ENCODE measurements at places on chromosomes 6 and 20.
A peak's percentile ranks its signal among the peaks of the same experiment; 100 is the strongest.

DNA sequence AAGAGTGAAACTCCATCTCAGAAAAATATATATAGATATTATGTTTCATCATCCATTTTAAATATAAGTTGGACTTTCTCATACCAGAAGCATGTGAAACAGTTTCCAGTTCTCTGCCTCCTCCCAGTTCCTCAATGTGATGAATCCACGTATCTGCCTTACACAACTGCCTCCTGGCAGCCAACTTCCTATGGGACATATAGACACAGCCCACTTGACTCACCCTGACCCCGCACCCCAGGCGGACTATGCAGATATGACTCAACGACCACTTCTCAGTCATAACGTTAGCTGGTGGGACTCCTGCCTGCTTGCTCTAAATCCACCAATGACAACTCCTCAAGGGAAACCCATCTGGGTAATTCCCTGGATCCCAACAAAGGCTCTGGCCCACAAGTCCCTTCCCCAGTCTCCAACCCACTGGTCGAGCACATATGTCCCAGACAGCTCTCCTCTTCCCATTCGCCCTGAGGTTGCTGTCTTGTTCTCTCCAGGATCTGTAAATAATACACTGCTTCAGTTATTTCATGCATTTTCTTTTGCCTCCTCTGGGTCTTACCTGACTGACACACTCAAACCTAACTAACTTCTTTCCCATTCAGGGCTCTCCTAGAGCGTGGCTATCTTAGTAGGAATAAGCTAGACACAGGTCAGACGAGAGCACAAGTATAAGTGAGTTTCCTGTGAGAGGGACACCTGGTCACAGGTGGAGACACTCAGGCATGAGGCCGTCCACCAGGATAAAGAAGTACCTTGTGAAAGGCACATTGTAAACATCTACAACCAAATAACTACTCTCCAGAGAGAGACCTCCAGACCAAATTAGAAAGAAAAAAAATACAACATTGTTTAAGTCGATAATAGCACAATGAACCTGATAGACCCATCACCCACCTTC, 548.5 kb downstream of the CD83 start:
- DNase-seq: peak; percentile 27

GRCh38 chr20:17714597-17714996, 14.8 kb downstream of the BANF2 start:
- no peak for DNase-seq

DNA sequence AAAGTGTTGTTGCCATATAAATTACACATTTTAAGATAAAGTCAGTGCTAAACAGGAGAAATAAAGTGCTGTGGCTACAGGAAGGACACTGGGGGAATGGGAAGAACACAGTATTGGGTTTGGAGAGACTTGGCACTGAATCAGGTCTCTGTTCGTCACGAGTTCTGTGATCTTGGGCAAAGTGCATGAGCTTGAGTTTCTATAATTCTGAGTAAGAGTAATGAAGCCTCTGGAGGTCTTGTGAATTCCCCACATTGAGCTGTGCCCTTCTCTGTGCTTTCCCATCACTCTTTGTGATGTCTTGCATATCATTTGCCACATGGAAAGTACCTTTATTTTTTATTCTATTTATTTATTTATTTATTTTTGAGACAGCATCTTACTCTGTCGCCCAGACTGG, 16.8 kb upstream of the EEF1A1 start:
- no peak for DNase-seq

- no peak for DNase-seq
Measured at GRCh38 chr6:55576811-55577210, 2.2 kb downstream of the HMGCLL1 start.

DNA sequence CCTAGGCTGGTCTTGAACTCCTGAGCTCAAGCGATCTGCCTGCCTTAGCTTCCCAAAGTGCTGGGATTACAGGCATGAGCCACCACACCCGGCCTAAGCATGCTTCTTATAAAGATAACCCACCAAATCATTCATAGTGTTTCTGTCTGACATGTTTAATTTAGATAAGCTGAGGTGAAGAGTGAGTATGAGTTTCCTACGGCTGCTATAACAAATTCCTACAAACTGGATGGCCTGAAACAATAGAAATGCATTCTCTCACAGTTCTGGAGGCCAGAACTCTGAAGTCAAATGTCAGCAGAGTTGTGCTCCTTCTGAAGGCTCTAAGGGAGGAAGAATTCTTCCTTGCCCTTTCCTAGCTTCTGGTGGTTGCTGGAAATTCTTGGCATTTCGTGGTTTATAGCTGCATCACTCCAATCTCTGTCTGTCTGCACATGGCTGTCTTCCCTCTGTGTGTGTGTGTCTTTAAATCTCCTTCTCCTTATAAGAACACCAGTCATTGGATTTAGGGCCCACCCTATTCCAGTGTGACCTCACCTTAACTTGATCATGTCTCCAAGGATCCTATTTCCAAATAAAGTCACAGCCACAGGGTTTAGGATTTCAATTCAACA, 29.9 kb downstream of the MAPK13 start:
- no peak for DNase-seq

- no peak for DNase-seq
Measured at GRCh38 chr20:23129266-23129665, 43.1 kb upstream of the CD93 start.

GRCh38 chr6:5670811-5671561, 335.7 kb downstream of the NRN1 start:
- DNase-seq: no peak

GRCh38 chr6:95318137-95318536, 259.2 kb upstream of the MANEA start:
- DNase-seq: no peak

- no peak for DNase-seq
Measured at GRCh38 chr6:140058863-140059262, 684.4 kb upstream of the CITED2 start.

DNA sequence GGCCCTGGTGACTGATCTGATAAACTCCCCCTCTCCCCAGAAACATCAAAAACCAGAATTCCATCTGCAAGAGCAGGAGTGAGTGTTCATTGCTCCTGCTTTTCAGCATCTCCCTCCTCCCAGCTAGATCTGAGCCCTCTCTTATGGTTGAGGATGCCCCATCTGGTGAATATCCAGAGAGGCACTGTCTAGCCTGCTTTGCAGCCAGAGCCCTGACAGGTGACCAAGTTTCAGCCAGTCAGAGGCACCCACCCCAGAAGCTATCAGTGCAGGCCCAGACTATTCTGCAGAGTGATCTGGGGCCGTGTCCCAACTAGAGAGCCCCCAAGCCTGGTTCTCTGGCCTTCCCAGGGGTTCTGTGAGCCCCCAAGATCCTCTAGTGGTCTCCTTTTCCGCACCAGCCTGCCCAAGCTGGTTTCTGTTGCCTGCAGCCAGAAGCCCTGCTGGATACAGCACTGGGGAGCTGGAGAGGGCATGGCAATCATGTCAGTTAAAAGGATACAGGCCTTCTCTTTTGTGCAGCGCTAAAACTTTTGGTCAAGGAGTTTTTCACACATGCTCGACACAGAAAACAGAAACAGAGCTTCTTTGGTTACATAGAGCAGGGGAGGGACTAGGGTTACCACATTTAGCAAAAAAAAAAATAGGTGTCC, 6.6 kb upstream of the BMP7 start:
- DNase-seq: no peak

GRCh38 chr20:42155586-42155985, 537.4 kb upstream of the CHD6 start:
- DNase-seq: no peak
